ENCODE measurements at places on chromosomes 5 and 9. TPM values are rescaled to one million over a fixed set of nuclear protein-coding genes. Genes with fewer than 3 reads are reported as not detected.

SLC36A3 gene
- not detected for total RNA-seq

PCDHA10 gene
- total RNA-seq = 0.01 TPM

SHC3 gene
- 0.22 TPM for total RNA-seq

AIF1L gene
- total RNA-seq = 1.7 TPM

AQP7 gene
- total RNA-seq = 0.31 TPM

C9 gene
- total RNA-seq = not detected

SETX gene
- total RNA-seq = 19.8 TPM

FBP2 gene
- total RNA-seq = 0.06 TPM

GRIN3A gene
- total RNA-seq = not detected

FREM1 gene
- total RNA-seq = not detected

PAIP2 gene
- total RNA-seq = 86.0 TPM

EIF4E1B gene
- not detected for total RNA-seq

IL9 gene
- total RNA-seq = not detected

PTGS1 gene
- 1.5 TPM for total RNA-seq

SPEF2 gene
- total RNA-seq = 1.5 TPM

PCDHGA11 gene
- total RNA-seq = not detected

QRFP gene
- not detected for total RNA-seq

MSMP gene
- total RNA-seq = not detected

GRIA1 gene
- total RNA-seq = not detected

PCDHB3 gene
- total RNA-seq = 0.07 TPM

SPINK13 gene
- total RNA-seq = not detected

NDUFAF2 gene
- 75.5 TPM for total RNA-seq

TCOF1 gene
- total RNA-seq = 75.9 TPM

NTRK2 gene
- total RNA-seq = not detected

CCDC69 gene
- total RNA-seq = 1.3 TPM

FRRS1L gene
- 0.15 TPM for total RNA-seq

SEMA6A gene
- 0.10 TPM for total RNA-seq

TEX48 gene
- not detected for total RNA-seq

TSSK1B gene
- not detected for total RNA-seq

C9orf50 gene
- total RNA-seq = not detected
